ENCODE measurements at places on chromosomes 11 and 22.

- DNase-seq, result no peak
Measured at GRCh38 chr22:48352086-48352911, 1475.4 kb downstream of the BRD1 start.

DNA sequence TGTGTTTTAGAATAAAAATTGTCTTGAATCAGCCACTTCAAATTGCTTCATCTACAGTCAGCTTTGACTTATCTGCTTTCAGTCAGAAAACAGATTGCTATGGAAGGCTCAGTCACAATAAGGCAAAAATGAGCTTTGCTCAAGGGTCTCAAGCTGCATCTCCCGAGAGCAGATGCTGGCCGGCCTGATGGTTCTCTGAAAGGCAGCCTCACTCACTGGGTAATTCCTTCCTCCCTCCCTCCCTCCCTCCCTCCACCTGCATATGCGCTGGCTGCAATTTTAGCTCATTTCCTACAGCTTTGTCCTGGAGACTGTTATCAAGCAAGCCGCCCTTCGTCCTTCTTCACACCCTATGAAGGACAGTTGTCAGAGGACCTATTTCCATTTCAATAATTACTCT is 1.6 kb upstream of the IZUMO1R start:
- DNase-seq, result no peak

DNA sequence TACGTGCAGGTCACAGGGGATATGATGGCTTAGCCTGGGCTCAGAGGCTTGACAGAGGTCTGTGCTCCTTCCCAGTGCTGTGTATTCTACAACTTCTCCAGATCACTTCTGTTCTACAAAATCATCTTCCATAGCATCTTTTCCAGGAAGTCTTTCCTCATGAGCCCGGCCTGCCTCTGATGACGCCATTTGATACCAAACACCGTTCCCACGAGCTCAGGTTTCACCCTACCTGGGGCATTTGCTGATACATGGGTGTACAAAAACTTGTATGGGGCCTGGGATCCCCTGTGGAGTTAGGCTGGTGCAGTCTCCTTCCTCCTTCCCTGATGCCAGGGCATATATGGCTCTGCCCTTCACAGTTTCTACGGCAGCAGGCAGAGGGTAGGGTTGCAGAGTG is 78.7 kb downstream of the NECTIN1 start:
- no peak for DNase-seq

DNA sequence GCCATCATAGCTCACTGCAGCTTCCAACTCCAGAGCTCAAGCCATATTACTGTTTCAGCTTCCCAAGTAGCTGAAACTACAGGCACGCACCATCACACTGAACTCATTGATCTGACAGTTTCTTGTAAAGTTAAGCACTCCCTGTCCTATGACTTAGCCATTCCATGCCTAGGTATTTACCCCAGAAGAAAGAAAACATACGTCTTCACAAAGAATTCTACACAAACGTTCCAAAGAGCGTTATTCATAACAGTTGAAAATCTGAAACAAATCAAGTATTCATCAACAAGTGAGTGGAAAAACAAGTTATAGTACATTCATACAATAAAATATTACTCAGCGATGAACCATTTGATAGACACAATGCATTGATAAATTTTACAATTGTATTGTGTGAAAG is 7.8 kb upstream of the NLRP10 start:
- no peak for DNase-seq

GRCh38 chr22:24542641-24543040 is 12.3 kb downstream of the GUCD1 start:
- no peak for DNase-seq

DNA sequence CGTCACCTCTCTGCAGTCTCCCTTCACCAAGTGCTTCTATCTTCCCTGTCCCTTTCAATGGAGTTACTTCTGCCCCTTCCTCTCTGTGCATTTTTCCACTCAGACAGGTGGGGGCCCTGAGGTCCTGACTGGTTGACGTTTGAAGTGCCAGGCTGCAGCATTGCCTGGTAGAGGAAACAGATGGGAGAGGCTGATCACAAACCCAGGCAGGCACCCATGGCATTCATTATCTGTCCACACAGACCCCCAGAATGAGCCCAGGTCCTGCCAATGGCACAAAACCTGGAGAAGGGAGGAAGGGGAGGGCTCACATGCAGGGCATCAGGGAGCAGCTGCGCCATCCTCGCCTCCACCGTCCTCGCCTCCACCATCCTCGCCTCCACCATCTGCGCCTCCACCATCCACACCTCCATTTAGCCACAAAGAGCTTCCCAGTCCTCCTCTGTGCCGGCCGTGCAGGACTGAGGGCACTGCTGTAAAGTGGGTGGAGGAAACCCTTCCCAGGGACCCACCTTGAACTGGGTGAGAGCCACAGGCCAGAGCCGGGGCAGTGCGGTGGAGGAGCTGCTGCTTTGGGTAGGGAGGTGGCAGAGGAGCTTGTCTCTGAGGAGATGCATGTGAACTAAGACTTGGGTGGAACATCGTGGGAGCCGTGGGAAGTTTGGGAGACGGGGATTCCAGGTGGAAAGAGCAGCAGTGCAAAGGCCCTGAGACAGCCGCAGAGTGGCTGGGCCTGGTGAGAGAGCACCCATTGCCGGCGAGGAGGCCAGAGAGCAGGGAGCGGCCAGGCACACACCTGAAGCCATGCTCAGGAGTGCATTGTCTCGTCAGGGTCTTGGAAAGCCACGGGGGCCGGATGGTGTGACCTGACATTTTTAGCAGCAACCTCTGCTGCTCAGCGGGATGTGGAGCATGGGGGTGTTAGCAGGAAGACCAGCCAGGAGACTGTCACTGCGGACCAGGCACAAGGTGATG is 145.1 kb downstream of the TBC1D22A start:
- no peak for DNase-seq

GRCh38 chr11:127042445-127042844 is 41.9 kb upstream of the KIRREL3 start:
- no peak for DNase-seq

DNA sequence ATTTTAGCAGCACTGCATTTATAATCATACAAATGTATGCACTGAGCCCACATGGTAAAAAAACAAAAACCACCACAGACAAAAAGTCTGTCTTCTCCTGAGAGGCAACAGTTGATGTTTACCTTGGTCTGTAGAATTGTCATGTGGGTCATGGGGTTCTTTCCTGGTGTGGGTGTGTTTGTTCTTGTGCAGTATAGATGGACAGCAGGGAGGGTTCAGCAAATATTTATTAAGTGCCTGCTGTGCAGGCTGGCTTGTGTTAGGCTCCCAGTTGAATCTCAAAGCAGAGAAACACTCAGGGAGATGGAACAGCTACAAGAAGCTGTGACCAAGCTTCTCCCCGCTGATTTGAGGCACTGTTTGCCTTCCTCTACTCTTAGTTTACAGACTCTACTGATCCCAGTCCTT is 82.2 kb downstream of the PISD start:
- DNase-seq, result no peak

GRCh38 chr11:84558085-84558905 is 1068.8 kb downstream of the DLG2 start:
- DNase-seq, result no peak

- DNase-seq, result no peak
Measured at GRCh38 chr11:21897752-21898151, 295.1 kb upstream of the ANO5 start.

DNA sequence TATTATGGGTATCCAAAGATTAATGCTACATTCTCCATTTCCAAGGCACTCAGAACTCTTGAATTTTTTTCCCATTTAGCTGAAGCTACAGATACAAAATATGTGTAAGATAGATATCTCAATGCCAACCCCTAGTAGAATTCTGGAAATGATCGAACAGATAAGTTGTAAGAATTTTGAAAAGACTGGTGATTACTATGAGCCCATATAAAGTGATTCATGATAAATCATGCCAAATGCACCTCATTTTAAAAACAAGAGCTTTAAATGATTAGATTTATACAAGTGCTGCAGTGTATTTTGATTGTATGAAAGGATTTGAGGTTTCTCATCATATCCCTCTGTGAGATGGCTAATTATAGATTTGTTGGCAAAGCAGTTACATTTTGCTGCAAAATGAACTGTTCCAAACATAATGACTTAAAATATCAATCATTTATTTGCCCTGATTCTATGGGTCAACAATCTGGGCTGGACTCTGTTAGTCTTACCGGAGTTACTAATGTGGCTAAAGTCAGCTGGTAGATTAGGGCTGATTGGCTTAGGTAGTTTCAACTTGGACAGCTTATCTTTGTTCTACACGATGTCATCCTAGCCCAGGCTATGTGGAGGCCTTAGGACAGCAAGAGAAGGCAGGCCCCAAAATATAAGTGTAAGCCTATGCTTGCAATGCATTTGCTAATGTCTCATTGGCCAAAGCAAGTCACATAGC is 3.4 kb downstream of the OR10V1 start:
- DNase-seq, result no peak

DNA sequence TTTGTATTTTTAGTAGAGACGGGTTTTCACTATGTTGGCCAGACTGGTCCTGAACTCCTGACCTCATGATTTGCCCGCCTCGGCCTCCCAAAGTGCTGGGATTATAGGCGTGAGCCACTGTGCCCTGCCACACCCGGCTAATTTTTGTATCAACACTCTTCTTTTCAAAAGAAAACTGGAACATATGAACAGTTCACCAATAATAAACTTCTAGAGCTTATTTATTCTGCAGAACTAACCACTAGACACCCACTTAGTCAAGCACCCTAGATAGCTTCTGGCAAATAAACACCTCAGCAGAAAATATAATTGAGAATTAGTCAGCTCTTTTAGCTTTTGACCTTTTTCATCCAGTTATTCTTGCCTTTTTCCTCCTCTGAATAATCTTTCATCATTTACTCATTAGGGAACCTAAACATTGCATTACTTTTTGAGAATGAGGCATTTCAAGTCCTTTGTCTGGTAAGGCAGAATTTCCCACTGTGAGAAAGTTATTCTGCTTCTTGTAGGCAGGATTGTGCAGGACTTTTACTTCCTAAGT is 27.3 kb upstream of the TMEM41B start:
- DNase-seq, result no peak

DNA sequence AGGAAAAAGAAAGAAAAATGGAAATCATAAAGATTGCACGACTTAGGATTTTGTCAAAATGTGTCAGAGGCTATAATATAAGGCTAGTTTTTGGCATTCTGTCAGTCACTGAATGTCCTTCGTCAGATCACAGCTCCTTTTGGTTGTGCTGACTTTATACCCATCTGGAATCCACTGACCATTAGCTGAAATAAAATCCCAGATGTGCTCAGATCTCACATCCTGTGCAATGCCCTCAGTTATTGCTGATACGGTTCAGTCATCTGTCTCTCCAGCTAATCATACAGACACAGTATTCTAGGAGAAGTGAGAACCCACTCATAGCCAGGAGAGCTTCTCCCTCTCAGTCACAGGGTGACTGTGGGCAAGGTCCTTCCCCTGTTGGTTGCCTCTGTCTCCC is 11.5 kb downstream of the CD44 start:
- DNase-seq, result no peak
